ENCODE measurements at places on chromosomes 11 and 22. TPM values are rescaled to one million over a fixed set of nuclear protein-coding genes. Genes with fewer than 3 reads are reported as not detected.

DNA sequence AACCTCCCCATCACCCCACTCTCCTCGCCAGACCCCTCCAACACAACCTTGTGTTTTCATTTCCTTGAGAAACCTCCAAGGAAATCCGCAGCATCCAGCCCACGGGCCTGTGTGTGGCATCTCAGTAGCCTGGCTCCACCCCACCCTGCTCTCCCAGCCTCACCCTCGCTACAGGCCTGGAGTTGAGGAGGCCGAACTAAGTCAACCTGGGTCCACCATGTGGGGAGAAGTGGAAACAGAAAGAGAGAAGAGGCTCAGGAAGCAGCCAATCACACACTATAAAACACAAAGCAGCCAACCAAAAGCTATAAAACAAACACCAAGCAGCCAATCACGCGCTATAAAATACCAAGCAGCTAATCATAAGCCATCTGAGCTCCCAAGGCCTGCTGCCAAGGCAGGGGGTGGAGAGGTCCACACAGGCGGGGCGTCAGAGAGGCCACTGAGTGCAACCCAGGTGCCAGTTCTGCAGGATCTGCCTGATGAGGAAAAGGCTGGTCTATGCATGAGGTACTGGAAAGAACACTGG, 72.0 kb downstream of the MICAL3 start:
- DNase-seq, result no peak

Gene SYT13
- total RNA-seq, result not detected

Gene CAPN1
- total RNA-seq, result 167 TPM

- peak; percentile 46 for DNase-seq
Measured at GRCh38 chr11:75263944-75264349, 23.4 kb downstream of the TPBGL start.

Gene SLC17A6
- not detected for total RNA-seq

Gene INTS4
- 52.0 TPM for total RNA-seq

GRCh38 chr22:49503896-49504521, 323.7 kb downstream of the BRD1 start:
- DNase-seq, result no peak

Data from activated CD4-positive, alpha-beta memory T cell treated with anti-CD3 and anti-CD28 coated beads, Interleukin-2, amount 10 ng/mL, durations not matched to agents 7 days and 5 days (primary cell).